ENCODE measurements at places on chromosomes 12 and 14.

- DNase-seq: peak; percentile 23
Measured at GRCh38 chr12:47849261-47849660, 29.6 kb upstream of the HDAC7 start.

- peak; percentile 19 for DNase-seq
Measured at GRCh38 chr12:126389220-126389841, 1324.1 kb downstream of the AACS start.

GRCh38 chr12:109016978-109017377 is 3.9 kb downstream of the SVOP start:
- DNase-seq: no peak

DNA sequence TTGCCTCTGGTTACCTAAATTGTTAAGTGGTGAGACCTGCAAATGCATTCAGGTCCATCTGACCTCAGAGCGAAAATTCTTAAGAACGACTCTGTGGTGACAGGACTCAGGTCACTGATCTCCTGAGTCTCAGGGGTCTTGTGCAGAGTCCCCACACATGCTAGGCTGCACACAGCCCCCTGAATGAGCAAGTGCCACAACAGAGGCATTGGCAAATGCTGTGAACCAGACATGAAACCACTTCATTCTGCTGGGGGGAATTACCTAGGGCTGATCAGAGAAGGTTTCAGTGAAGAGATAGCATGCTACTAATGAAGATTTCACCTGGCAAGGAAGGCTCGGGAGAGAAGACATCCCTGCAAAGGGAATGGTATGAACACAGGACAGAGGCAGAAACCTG is 281.6 kb downstream of the ITPR2 start:
- DNase-seq: no peak

- no peak for DNase-seq
Measured at GRCh38 chr12:108576660-108577234, 14.4 kb downstream of the ISCU start.

GRCh38 chr14:104421892-104422828 is 157.4 kb upstream of the C14orf180 start:
- DNase-seq: no peak

GRCh38 chr12:96368233-96368632 is 32.0 kb downstream of the CDK17 start:
- DNase-seq: no peak

- DNase-seq: no peak
Measured at GRCh38 chr14:25444381-25444780, 394.4 kb upstream of the STXBP6 start.

DNA sequence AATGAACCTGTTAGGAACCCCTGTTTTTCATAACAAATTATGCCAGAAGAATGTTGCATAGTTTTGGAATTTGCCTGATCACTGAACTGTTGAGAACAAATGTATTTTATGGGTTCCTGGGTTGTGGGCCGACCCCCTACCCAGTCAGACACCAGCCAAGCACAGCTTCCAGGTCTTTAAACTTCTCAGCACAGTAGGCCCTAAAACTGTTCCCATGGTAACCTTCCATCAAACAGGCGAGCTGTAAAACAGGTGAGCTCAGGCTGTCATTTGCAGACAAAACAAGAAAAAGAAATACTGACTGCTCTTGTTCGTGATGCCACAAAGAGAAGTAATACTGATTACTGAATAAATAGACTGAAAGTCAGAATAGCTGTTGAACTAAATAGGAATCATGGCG is 147.0 kb downstream of the PTPRO start:
- no peak for DNase-seq

GRCh38 chr14:59484639-59485175 is 390 bp downstream of the JKAMP start:
- DNase-seq: no peak

DNA sequence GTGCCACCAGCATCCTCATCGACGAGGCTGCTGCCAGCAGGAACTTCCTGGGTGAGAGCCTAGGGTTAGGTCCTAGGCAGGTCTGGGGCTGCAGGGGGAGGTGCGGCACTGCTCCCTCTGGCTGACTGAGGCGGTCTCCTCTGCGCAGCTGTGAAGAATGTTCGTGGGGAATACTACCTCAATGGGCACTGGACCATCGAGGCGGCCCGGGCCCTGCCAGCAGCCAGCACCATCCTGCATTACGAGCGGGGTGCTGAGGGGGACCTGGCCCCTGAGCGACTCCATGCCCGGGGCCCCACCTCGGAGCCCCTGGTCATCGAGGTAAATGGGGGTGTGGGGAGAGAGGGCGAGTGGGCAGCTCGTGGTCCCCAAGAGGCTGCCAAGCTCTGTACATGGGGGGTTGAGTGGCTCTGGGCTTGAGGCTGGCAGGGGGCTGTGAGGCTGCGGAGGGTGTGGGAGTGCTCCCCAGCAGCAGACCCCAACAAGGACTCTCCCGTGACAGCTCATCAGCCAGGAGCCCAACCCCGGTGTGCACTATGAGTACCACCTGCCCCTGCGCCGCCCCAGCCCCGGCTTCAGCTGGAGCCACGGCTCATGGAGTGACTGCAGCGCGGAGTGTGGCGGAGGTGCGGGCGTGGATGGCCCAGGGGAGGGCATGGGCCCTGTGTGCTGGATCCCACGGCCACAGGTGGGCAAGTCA is 14.4 kb downstream of the PAPLN start:
- no peak for DNase-seq

DNA sequence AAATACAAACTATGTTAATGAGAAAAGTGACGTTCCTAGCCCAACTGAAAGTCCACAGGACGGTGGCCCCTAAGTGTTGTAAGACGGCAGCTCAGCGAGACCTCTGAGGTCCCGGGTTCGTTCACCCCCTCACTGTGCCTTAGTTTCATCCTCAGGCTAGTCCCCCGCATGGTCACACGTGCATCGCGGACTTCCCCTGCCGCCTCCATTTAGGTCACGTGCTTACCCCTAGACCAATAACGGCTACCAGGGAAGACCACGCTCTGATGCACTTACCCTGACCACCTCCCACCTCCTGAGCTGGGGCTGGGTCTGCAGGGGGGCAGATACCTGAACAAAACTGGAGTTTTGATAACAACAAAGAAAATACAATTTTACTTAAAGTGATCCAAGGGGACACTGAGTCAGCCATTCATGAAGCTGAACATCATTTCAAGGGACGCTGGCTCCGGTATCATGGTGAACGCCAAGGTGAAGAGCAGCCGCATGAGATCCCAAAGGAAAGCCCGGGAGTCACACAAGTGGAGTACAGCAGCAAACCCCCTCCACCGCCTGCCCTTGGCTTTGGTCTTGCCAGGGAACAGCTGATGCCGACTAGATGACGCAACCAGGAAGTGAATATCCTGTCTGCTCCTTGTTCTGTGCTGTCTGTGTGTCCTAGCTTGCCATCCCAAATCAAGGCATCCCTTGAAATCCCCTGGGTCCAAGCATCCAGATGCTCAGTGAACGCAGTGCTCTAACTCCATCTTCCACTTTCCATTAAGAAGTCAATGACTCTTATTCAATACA is 274.1 kb downstream of the PCNX1 start:
- no peak for DNase-seq

- no peak for DNase-seq
Measured at GRCh38 chr12:68235576-68235975, 10.0 kb upstream of the IL26 start.

GRCh38 chr12:98686603-98687002 is 41.5 kb downstream of the APAF1 start:
- no peak for DNase-seq

GRCh38 chr12:21907948-21908837 is 33.0 kb downstream of the ABCC9 start:
- no peak for DNase-seq

- peak; percentile 37 for DNase-seq
Measured at GRCh38 chr12:579420-580110, 83.7 kb downstream of the NINJ2 start.

DNA sequence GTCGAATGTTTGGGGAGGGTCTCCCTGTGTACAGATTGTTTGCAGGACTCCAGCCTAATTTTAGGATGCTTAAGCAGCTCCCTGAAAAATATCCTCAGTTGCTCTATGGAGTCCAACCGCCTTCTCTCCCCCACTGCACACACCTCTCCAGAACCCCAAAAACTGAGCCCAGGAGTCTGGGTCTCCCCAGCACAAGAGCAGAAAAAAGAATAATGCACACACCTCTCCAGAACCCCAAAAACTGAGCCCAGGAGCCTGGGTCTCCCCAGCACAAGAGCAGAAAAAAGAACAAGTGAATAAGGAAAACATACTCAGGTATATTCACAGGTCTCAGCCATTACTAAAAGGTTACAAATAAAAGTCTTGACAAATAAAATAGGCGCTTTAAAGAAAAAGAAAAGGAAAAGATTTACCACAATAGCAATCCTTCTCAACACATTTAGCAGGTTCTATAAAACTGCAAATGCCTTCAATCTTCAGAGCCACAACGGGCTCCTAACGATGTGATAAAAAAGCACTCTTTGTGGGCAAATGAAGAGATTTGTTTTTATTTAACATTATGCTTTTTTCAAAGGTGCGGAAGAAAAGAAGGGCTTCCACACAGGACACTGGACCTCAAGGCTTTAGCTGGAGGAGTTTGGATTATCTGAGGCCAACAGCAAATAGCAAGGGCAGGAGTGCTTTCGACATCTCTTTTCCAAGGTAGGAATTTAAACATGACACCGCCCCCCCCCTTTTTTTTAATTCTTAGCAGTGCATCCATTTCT is 8.2 kb downstream of the BCL11B start:
- no peak for DNase-seq

GRCh38 chr12:89250636-89251035 is 101.7 kb downstream of the DUSP6 start:
- DNase-seq: no peak
